ENCODE measurements at places on chromosomes 5 and 9.

- DNase-seq, result no peak
Measured at GRCh38 chr5:149732324-149733128, 2.4 kb downstream of the PPARGC1B start.

DNA sequence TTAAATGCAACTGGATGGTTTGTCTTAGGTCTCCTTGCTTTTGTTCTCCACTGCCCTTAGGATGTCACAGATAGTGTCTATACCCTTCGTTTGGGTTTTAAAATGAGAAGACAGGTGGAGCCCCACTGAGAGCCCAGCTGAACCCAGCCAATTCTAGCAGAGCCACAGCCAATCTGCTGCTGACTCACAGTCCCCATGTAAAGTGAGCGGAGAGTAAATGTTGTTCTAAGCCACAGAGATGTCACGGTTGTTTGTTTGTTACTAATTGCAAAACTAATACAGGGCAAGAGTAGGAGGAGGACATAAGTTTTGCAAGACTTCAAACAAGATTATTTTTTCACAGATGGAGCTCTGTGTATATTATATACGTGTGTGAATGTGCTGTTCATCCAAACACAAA is 50.5 kb upstream of the AGXT2 start:
- no peak for DNase-seq

GRCh38 chr5:34928267-34928666 is 1.1 kb upstream of the DNAJC21 start:
- DNase-seq, result no peak

- no peak for DNase-seq
Measured at GRCh38 chr9:110126499-110126941, 81.4 kb downstream of the C9orf152 start.

DNA sequence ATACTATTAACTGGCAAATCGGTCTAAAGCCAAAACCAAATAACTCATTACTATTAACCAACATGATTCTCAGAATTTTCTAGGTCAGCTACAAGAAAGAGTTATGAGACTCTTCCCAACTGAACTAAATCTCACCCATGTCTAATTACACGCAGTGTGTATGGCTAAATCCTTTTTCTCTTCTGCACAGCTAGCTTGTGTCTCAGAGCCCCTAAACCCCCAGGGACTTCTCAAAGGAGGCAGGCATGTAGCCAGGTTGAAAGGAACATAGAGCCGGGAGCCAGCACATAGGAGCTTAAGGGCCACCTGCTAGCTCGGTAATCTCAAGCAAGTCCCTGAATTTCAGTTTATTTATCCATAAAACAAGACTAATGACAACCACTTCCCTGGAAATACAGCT is 2.2 kb upstream of the GZMK start:
- no peak for DNase-seq

- DNase-seq, result no peak
Measured at GRCh38 chr5:174428895-174429294, 295.5 kb upstream of the MSX2 start.

- no peak for DNase-seq
Measured at GRCh38 chr5:143113461-143113860, 290.0 kb downstream of the NR3C1 start.

DNA sequence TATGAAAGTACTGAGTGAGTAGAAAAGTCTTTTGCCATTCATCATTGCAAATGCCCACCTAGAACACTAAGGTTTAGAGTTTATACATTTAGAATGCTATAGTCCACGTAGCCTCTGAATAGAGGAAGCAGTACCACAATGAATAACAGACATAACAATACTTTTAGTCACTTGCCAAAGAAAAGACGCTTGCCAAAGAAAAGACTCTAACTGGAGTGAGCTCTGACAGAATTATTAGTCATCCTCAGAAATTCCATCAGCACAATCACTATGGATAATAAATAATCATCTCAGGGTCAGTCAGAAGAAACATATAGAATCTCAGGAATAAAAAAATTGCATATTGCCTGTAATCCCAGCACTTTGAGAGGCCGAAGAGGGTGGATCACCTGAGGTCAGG is 168.5 kb upstream of the TARS1 start:
- DNase-seq, result no peak

DNA sequence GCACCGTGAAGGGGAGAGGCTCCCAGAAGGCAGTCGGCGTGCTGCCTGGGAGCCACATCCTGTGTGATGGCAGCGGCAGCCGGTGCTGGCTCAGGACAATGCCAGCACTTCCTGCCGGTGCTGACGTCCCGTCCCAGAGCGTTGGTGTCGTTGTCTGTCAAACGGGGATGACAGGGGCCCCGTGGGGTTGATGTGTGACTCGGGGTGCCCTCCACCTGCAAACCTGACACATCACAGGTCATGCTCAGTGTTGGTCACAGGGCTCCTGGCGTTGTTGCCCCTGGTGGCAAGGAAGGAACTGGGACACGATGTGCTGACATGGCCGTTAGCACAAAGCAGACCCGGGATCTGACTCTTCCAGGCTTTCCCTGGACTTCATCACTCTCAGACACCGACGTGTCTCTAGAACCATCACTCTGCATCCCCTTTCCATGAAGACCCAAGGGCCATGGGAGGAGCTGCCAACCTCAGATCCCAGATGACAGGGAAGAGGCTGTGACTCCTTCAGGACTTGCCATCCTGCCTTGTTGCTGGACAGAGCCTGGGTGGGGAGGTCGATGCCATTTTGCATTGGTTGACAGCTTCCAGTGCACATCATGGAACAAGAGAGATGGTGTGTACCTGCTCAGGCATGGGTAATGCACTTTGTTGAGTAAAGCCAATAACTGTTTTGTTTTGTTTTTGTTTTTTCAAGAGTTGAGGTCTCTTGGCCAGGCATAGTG is 21.5 kb downstream of the PLPP7 start:
- DNase-seq, result peak; percentile 76

DNA sequence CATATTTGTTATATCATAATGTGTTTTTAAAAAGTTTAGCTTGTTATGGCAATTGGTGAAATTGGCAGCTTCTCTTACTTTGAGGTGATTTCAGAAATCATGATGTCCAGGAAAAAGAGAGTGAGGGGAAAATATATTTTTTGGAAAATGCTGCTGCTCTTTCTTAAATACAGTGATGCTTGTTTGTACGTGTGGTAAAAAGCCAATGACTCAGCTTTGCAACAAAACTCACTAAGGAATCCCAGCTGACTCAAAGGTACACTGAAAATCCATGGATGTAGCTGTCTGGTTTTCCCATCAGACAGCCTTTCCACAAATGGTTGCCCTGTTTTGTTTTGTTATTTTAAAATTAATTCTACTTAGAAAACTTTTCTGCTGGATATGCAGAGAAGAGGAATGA is 306.4 kb upstream of the PAPPA start:
- DNase-seq, result no peak

- DNase-seq, result no peak
Measured at GRCh38 chr5:163658702-163659567, 153.5 kb downstream of the MAT2B start.

GRCh38 chr5:28548856-28549255 is 1510.5 kb upstream of the CDH9 start:
- DNase-seq, result no peak

- DNase-seq, result no peak
Measured at GRCh38 chr5:52751137-52751536, 36.6 kb upstream of the ITGA1 start.

DNA sequence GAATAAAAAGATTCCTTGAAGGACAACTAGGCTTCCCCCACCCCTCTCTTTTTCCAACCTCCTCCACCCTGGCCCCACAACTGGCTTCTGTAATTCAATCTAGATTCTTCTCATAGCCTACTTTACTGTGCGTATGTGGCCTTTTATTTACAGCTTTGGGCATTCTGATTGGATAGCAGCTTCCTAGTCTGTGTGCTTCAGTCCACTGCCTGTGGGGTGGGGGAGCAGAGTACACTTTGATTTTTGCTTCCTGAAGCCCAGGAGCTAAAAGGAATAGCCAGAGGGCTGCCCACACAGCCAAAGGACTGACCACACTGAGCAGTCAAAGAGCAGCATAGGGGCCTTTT is 30.4 kb downstream of the RUSC2 start:
- DNase-seq, result no peak

DNA sequence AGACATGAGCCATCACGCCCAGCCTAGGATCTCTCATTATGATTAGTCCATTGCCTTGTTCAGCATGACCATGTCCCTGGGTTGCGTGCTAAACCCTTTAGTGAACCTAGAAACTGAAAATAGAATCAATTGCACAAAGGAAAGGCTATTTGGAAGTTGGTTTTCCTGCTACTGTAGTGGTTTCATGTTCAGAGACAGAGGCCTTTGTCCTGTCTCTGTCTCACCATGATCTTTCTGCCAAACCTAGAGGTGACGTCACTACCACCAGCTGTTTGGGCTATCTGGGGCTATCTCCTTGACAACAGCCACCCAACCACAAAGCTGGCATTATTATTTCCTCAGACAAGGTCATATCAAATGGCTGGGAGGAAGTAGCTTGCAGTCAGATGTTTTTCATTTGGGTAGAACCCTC is 4.0 kb upstream of the CDK5RAP2 start:
- peak; percentile 24 for DNase-seq

DNA sequence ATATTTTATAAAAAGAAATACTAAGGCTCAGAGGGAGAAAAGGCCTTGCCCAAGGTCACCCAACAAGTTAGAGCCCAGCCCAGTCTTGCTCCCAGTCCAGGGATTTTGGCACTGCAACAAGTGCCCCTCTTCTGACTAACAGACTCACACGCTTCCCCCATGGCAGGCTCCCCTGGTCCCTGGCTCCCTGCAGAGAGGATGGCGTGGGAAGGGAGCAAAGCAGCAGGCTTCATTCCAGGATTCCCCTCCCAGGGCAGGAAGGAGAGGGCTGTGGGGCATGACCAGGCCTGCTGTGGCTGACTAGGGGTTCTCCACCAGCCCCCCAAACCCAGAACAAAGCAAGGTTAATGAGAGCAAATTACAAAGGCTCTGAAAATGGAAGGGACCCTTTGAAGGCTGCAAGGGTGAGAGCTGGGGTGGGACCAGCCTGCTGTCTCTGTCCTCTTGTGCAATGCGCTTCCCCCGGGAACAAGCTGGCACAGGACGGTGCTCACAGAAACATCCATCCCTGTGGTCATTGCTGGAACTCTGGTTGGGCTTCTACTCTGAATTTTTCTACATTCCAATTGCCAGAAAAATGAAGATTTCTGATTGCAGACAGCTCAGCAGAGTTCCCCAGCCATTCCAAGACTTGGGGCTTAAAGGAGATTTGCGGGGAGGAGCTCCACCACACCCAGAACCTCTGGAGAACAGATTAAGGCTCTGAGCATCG is 37.1 kb upstream of the FAT2 start:
- no peak for DNase-seq

GRCh38 chr5:171705830-171706468 is 79.7 kb upstream of the SMIM23 start:
- no peak for DNase-seq

DNA sequence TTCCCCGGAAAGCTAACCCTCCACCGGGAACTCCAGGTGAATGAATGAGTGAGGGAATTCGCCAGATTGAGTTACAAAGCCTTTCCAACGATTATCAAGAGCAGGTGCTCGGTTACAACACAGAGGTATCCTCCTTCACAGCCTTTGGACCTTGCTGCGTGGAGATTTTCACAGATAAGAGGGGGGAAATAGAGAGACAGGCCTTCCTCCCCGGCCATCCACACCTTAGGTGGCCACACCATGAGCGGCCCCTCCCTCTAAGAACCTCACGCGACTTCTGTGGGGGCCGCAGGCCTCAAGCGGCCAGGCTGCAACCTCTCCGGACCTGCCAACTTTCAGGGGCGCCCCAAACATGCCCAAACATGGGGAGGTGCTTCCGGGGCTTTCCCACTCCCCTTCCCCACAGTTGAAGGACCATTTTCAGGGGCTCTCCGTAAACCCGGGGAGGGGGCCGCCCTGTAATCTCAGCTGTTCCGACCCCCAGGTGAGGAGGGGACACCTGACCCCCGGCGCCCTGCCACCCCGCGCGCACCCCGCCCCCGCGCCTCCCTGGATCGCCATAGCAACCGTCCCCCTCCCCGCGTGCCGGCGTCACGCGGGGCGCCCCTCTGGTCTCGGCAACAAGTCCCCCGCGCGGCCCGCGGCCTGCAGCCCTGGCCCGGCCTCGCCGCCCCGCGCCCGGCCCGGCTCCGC is 603 bp downstream of the DENND1A start:
- DNase-seq, result peak; percentile 28

- no peak for DNase-seq
Measured at GRCh38 chr9:128947277-128947526, 201 bp downstream of the DOLK start.

DNA sequence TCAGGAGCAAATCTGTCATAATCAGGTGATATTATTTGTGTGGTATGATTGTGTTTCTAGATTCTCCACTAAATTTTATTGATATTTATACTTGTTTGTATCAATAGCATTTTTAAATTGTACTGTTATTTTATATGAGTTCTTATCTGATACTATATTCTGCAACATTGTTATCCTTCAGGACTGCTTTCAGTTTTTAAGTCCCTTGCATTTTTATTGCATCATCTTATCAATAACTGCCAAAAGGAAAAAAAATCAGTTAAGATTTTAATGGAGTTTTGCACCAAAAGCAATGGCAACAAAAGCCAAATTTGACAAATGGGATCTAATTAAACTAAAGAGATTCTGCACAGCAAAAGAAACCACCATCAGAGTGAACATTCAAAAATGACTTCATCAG is 741.3 kb upstream of the CTNND2 start:
- no peak for DNase-seq

DNA sequence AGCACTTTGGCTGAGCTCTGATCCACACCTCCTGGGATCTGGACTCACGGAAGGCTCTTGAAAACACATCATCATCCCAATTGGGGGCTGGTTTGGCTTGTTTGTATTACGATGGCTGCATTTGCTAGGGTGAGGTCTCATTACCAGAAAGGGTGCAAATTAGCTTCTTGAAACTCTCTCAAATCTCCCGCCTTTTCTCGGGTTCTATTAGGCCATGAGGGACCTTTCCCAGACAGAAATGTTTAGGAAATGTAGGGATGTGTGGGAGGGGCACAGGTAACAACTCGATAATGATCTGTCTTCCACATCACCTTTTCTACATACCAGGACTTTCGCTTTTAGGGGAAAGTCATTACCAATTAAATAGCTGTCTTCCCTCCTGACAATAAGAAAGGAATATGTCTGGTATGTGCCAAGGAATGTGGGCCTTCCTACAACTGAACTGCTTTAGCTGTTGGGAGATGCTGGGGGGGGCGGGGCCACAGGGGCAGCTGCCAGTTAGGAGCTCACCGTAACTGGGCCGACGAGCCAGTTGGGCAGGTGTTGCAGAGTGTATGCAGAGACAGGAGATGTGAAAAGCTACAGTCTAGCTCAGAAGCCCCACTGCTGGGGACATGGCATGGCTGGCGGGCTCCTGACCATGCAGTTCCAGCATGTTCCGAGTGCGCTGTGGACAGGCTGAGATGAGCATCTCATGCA is 71.2 kb downstream of the AK8 start:
- no peak for DNase-seq

DNA sequence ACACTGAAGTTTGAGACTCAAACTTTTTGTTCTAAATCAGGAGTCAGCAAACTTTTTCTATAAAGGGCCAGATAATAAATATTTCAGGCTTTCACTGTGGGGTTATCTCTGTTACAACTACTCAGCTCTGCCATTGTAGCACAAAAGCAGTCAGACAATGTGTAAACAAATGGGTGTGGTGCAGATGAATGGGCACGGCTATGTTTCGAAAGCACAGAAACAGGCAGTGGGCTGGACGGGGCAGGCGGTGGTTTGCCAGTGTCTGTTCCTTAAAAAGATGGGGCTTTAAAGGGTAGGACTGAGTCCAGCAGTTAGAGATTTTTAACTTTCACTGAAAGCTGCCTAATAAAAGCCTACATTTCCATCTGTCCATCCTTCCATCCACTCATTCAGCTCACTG is 48.9 kb downstream of the PFDN1 start:
- DNase-seq, result no peak

GRCh38 chr5:135578685-135579341 is at the start of gene CXCL14:
Gene CXCL14, minus strand, starts transcription at chr5:135578991. Its CDS starts 213 bp downstream, at chr5:135578778.
- peak; percentile 48 for DNase-seq
